ENCODE measurements at places on chromosomes 2 and 18.

GRCh38 chr2:121855510-121855909, 100.1 kb downstream of the TSN start:
- H3K27me3 ChIP-seq: peaks cover 41% of the 10 kb centered on the region
- no peak overlapping the region for H3K4me3 ChIP-seq
- H3K36me3 ChIP-seq: no peaks in the 10 kb centered on the region
- H3K4me1 ChIP-seq: no peaks in the 10 kb centered on the region

DNA sequence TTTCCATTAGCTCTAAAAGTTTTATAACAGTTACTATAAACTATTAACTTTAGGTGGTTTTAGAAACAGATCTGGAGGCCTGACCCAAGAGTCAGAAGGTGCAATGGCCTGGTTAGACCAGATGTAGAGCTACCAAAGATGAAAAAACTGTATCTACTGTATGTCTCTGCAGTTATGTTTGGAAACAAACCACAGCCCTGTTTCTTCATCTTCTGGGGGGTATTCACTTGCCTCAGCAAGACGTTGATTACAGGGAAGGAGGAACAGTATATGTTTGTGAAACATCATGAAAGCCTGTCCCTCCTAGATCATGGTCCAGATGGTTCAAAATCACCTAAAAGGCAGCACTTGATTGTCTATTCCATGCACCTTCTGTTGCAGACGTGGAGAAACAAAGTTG, 220.2 kb downstream of the SUCLG1 start:
- H3K4me1 ChIP-seq: no peaks in the 10 kb centered on the region
- no peak for DNase-seq
- H3K27me3 ChIP-seq: no peaks in the 10 kb centered on the region
- no peak overlapping the region for H3K4me3 ChIP-seq
- no peaks in the 10 kb centered on the region for H3K36me3 ChIP-seq
- H3K27ac ChIP-seq: no peak overlapping the region

GRCh38 chr2:69104261-69104660, 91.3 kb downstream of the ANTXR1 start:
- H3K4me3 ChIP-seq: no peak overlapping the region
- no peaks in the 10 kb centered on the region for H3K4me1 ChIP-seq
- H3K36me3 ChIP-seq: no peaks in the 10 kb centered on the region
- peaks cover 4% of the 10 kb centered on the region for H3K27me3 ChIP-seq

- no peak for DNase-seq
- H3K27me3 ChIP-seq: no peaks in the 10 kb centered on the region
- peak overlapping the region; percentile 99 for H3K27ac ChIP-seq
- H3K4me1 ChIP-seq: peaks cover 28% of the 10 kb centered on the region
- peak overlapping the region; percentile 99 for H3K4me3 ChIP-seq
- H3K36me3 ChIP-seq: peaks cover 14% of the 10 kb centered on the region
Observed at GRCh38 chr18:23453680-23454058, 582 bp downstream of the RIOK3 start.

All from stimulated activated naive B cell treated with anti-CD40 and anti-IgM and Interleukin-4, amounts not matched to agents 10 μg/mL and 1 μg/mL and 100 μg/mL, for 72 hours (primary cell).